ENCODE measurements at places on chromosomes 1 and 21.

- no peak for DNase-seq
Observed at GRCh38 chr1:33314416-33314815, 6.5 kb downstream of the A3GALT2 start.

GRCh38 chr1:179529482-179530195 is 46.1 kb downstream of the NPHS2 start:
- DNase-seq: no peak

GRCh38 chr1:151739590-151740355 is 18.5 kb downstream of the RIIAD1 start:
- no peak for DNase-seq

GRCh38 chr1:43621386-43621785 is 28.6 kb upstream of the KDM4A start:
- no peak for DNase-seq

GRCh38 chr1:101261623-101262022 is 24.8 kb downstream of the S1PR1 start:
- DNase-seq: no peak

GRCh38 chr1:226408285-226409184 is 642 bp upstream of the PARP1 start:
- DNase-seq: no peak

GRCh38 chr1:46937270-46937669 is 4.0 kb downstream of the CYP4A11 start:
- DNase-seq: no peak

- DNase-seq: no peak
Observed at GRCh38 chr1:8712413-8713231, 104.8 kb downstream of the RERE start.

DNA sequence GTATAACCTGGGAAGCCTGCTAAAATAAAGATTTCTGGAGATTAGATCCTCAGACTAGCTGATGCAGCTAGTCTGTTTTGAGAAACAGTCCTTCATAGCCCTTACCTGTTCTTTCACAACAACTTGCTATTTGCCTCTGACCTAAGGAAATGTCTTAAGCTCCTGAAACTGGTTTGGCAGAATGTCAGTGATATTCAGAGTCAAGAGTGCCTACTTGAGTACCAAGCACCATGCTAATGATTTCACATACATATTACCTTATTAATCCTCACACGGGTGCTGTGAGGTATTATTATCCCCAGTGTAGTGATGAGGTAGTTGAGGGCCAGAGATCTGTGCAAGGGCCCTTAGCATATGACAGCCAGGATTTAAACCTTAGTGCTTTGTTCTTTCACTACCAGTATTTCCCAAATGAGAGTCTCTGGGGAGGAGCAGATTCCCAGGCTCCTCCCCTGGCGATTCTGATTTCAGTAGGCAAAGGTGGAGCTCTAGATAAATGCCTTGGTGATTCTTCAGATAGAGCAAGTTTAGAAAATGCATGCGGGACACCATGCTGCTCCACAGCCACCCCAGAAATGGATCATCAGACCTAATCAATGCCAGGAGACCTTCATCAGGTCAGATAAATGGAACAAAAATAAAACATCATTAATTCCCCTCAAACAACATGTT is 47.4 kb upstream of the WNT2B start:
- no peak for DNase-seq

GRCh38 chr1:170415710-170416372 is 116.1 kb upstream of the GORAB start:
- DNase-seq: no peak

DNA sequence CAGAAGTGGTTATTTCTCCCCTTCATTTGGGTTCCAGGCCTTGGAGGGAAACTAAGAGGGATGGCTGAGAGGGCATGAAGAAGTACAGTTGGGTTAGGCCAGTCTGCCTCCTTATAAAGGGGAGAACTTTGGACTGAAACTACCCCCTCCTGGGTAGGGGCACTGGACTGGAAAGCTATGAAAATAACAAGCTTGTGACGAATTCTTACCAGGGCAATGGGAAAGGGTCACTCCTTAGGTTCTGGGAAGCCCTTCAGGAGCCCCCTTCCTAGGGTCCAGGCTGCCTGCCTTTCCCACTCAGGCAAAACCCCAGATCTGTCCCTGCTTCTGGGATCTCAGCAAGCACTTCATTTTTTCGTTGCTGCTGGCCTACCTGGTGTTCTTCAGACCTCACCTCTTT is 9.8 kb upstream of the P3R3URF start:
- DNase-seq: no peak

GRCh38 chr1:187714470-187714869 is 885.7 kb downstream of the PLA2G4A start:
- no peak for DNase-seq

DNA sequence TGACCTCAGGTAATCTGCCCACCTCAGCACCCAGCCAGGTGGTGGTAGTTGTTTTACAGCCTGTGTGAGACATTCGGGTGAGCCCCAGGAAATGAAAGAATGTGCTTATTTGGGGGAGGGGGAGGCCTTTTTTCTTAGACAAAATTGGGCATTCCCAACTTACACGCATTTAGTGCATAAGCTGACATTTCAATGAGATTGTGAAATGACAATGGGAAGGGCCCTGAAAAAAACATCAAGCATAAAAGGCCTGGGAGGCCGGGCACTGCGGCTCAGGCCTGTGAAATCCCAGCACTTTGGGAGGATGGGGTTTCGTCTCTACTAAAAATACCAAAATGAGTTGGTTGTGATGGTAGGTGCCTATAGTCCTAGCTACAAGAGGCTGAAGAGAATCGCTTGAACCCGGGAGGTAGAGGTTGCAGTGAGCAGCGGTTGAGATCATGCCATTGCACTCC is 5.0 kb downstream of the GAS5 start:
- no peak for DNase-seq

- no peak for DNase-seq
Observed at GRCh38 chr21:23111070-23111600, 2112.9 kb downstream of the NCAM2 start.

DNA sequence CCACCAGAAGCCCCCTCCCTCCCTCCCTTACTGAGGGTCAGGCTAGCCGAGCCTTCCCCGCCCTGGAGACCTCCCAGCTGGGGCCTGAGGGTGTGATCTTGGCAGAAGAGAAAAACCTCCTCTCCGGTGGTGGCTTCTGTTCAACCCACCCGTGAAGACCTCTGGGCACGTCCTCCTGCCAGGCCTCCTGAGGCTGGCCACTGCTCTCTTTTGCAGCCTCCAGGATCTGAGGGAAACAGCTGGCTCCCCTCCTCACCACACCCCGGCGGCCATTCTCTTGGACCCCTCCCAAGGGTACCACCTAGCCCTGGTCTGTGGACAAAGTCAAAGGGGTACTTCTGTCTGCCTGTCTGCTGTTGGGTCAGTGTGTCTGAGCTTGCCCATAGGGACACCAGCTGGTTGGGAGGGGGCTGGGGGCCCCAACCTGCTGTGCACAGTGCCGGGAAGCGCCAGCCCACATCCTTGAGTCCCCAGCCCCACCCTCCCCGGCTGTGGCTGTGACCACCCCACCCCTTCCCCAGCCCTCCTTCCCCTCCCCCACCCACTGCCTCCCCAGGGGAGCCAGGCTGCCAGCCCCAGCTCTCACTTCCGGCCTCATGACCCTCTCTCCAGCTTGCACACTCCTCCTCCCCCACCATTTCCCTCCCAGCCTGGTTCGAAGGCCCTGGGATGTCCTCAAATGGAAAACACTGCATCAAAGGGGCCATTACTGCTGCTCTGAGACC is 48.1 kb downstream of the AHDC1 start:
- no peak for DNase-seq

DNA sequence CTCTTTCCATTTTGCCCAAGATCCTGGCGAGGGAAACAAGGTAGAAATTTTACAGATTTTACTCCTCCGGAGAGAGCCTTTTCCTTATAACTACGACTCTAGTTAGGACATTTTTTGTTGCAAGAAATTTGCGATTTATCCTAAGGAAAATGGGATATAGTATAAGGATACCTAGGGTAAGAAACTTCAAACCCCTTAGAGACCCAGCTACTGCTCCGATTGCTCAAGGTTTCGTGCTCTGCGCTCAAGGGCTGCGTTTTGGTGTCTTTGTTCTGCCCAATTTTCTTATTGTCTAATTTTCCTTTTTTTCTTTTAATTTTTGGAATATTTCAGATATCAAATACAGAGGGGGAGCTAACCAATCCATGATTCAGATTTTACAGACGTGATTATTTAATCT is 1.5 kb downstream of the TTC3 start:
- no peak for DNase-seq

- no peak for DNase-seq
Observed at GRCh38 chr1:188433425-188433824, 1604.7 kb downstream of the PLA2G4A start.

GRCh38 chr1:11772458-11772857 is 10.5 kb downstream of the C1orf167 start:
- DNase-seq: no peak

DNA sequence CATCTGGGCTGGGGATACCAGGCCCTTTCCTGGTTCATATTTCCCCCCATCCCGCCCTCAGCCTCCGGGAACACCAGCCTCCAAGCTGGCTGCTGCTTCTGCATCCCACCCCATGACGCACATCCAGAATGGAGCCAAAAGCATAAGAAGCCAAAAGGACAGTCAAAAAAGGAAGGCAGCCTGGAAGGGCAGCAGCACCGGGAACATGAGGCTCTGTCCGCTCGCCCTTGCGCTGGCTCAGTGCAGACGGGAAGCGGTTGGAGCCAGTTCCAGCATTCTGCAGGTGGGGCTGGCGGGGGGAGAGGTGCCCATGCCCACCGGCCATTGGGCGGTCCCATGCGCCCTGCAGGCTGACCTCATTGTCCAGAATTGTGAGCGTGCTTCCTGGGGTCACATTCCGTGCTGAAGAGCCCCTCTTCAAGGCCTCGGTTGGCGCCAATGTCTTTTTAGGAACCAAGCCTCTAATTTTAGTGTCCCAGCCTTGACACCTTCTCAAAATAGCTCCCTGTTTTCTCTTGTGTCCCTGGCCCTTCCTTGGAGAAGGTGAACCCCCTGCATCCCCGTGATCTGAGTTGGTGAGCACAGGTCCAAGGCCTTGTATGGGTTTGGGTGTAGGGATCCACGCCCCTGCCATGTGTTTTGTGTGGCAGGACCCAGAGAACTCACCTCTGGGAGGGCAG is 28.4 kb upstream of the NPPB start:
- no peak for DNase-seq

DNA sequence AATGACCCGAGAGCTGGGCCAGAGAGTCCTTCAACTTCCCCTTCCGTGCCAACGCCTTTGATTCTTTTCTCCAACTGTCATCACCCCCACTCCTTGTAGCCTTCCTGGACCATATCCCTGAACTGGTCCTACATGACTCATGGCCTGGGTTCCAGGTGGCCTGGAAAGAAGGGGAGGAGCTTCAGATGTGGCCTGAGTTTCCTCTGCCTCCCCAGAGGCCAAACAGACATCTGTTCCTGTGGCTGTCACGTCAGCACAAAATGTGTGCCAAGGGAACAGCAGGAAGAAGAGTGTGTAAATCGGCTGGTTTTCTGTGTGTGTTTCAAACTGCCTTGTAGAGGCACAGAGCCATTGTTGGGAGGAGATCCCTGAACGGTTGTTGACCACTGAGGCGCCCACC is 24.9 kb upstream of the KIRREL1 start:
- DNase-seq: no peak

- no peak for DNase-seq
Observed at GRCh38 chr1:3886691-3887090, 13.4 kb downstream of the C1orf174 start.

GRCh38 chr21:42285569-42286245 is 29.5 kb downstream of the TFF3 start:
- no peak for DNase-seq

- no peak for DNase-seq
Observed at GRCh38 chr1:177897998-177898654, 71.7 kb downstream of the SEC16B start.

- no peak for DNase-seq
Observed at GRCh38 chr1:98556521-98557158, 104.9 kb upstream of the SNX7 start.

- DNase-seq: no peak
Observed at GRCh38 chr1:14875524-14876509, 277.3 kb downstream of the KAZN start.

- no peak for DNase-seq
Observed at GRCh38 chr1:226787071-226787470, 48.0 kb upstream of the ITPKB start.

- DNase-seq: no peak
Observed at GRCh38 chr1:109893532-109894171, 17.0 kb upstream of the CSF1 start.

- no peak for DNase-seq
Observed at GRCh38 chr1:167081594-167082156, 8.5 kb downstream of the GPA33 start.

DNA sequence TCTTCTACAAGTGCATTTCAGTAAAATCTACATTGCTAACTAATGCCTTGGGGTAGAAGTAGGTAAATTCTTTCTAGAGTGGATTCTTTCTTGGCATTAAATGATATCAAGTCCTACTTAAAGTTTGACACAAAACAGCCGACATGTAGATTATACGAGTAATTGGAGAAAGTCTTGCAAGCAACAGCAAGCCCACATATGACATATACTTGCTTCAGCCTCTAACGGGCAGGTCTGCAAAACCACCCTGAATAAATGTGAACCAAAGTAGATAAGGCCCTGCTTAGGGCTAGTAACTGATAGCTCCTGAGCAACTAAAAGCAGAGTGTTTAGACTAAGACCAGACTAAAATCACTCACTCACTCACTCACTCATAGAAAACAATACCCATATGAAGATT is 203.2 kb downstream of the LTN1 start:
- no peak for DNase-seq

- no peak for DNase-seq
Observed at GRCh38 chr1:241627453-241628259, 12.5 kb downstream of the CHML start.

DNA sequence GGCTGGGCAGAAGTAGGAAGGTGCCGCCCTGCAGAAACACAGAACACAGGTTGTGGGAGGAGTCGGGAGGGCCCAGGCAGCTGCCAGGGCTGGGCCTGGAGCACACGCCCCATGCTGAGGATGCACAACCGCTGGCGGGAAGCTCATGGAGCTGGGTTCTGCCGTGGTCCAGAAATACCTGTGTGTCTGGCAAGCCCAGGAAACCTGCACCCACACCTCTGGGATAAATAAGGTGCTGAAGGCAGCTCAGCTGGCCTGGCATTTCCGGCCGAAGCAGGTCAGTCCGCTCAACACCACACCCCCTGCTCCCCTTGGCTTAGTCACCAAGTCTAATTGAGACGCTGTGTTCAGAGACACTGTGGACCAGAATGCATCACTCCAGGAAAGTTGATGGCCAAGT is 32.1 kb downstream of the CTNNBIP1 start:
- DNase-seq: no peak

GRCh38 chr1:221016751-221017150 is 137.5 kb downstream of the HLX start:
- no peak for DNase-seq

Measured in type B pancreatic cell (in vitro differentiated cells).